ENCODE measurements at places on chromosomes 11 and 22.

GRCh38 chr11:105899772-105900171, 122.3 kb downstream of the MSANTD4 start:
- no peak for DNase-seq

DNA sequence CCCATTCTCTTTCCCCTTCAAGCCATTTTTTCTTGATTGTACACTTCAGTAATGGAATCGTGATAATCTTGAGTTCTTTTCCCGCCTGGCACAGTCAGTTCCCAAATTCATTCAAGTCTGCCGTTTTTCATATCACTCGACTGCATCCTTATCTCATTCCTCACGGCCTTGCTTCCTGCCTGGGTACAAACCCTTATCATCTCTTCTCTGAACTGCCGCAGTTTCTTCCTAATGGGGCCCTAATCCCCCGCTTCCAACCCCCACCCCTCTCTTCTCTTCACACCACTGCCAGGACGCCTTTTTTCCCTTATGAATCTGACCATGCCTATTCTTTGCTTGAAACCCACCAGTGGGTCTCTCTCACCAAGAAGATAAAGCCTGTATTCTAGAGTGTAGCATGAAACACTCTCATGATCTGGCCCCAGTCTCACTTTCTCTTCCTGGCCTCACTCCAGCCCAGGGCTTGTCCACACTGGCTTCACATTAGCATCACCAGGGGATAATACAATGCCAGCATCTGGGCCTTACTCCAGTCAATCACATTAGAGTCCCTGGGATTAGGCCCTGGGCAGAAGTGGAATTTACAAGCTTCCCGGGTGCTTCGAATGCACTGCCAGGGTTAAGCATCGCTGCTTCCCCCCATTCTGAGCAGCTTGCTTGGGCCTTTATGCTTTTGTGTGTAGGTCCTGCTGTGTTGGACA, 102.1 kb downstream of the FBXO7 start:
- DNase-seq, result no peak

GRCh38 chr11:94519478-94520084, 7.3 kb downstream of the C11orf97 start:
- DNase-seq, result no peak

GRCh38 chr22:49503321-49503720, 324.4 kb downstream of the BRD1 start:
- DNase-seq, result no peak

DNA sequence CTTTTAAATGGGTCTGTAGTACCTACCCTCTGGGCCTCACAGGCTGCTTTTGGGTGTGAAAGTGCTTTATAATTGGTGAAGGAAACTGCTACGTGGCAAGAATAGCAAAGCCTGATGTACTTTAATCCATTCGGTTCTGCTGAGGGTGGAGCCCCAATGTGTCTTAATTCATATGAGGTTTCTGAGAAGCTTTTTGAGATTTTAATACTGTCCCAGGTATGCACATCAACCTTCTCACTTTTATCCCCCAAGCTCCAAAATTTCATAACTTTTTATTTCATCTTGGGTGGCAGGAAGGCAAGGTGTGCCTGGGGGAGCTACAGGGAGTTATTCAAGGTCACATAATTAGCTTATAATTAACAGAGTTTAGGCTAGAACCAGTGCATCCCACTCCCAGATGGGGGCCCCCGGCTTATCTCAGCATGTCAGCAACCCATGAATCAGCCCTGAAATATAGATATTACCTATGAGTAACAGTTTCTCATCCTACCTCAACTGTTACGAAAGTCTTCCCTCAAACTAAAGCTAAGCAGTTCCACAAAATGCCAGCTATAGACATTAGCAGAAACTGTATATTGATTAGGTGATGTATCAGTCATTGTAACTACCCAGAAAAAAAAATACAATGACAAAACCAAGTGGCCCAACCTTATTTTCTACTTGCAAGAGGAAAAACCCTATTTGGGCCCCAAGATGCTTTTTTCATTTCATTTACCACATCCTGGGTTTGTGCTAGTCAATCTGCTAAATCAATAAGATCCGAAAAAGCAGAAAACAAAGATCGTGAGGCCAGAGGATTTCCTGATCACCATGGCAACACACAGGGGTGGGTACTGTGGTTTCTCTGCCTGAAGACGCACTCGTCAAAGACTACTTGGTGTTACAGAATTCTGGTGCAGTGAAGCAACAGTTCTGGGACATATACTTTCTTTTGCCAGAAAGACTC, 26.7 kb downstream of the CD44 start:
- no peak for DNase-seq

DNA sequence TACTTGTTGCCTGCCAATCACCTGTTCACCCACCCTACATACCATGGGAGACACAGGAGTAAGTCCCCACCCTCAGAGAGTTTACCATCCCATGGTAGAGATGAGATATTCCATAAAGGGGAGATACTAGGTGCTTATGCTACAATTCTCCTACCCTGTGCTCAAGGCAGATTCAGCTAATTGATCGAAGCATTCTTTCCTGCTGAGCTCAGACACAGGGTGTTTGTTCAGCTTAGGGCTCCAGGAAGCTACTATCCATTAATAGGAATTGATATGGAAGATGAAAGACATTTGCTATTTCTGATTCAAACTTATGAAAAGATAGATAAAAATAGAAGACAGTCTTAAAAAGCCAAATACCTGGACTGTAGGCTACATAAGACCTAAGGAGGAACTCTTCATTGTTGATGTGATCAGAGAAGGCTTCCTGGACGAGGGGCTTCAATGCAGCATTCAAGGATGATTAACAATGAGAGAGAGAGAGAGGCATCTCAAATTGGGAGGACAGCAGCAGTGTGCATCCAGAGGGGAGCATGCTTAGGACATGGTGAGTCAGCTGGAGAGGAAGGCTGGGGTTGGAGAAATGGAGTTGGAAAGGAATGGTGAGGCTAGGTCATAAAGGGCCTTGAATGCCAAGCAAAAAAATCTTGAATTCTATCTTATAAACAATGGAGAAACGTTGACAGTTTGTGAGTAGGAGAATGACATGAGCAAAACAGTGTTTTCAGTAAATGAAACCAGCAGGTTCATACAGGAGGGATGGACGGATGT, 15.0 kb downstream of the SYT13 start:
- DNase-seq, result no peak

DNA sequence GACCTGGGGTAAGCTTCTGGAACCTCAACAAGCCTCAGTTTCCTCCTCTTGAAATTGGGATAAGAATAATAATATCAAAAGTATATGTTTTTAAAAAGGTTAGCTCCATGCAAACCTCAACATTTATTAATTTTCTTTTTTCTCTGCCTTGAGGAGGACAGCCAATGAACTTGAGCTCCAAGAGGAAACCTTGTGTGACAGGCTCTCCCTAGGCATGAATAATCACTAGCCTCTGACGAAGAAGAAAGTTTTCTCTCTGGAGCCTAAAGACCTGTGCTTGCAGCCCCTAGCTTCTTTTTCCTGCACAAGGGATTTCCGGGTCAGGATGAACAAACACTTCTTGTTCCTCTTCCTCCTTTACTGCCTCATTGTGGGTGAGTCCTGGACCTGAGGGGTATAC, at the start of gene PATE3:
TSS of gene PATE3 (plus strand) at position 301 of the 400 bp plus-strand sequence. CDS start at position 326, 25 bp downstream.
- no peak for DNase-seq

GRCh38 chr11:115927823-115928329, 423.7 kb upstream of the CADM1 start:
- no peak for DNase-seq

DNA sequence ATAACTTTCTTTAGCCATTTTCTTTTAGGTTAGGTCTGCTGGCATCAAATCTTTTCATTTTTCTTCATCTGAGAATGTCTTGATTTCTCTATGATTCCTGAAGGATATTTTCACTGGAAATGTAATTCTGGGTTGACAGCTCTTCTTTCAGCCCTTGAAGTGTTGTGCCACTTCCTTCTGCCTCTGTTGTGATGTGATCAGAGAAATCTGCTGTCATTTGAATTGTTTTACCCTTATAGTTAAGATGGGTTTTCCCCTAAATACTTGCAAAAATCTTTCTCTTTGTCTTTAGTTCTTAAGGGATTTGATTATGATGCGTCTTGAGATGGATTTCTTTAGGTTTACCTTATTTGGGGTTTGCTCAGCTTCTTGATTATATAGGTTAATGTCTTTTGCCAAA, 23.0 kb downstream of the USP47 start:
- DNase-seq, result no peak

- DNase-seq, result no peak
These were observed 29.8 kb downstream of the MUC6 start for GRCh38 chr11:1006762-1007161.

GRCh38 chr22:31135706-31136105, 4.6 kb downstream of the PLA2G3 start:
- DNase-seq, result no peak

- no peak for DNase-seq
These were observed 226.7 kb upstream of the ARHGAP42 start for GRCh38 chr11:100460426-100460825.

DNA sequence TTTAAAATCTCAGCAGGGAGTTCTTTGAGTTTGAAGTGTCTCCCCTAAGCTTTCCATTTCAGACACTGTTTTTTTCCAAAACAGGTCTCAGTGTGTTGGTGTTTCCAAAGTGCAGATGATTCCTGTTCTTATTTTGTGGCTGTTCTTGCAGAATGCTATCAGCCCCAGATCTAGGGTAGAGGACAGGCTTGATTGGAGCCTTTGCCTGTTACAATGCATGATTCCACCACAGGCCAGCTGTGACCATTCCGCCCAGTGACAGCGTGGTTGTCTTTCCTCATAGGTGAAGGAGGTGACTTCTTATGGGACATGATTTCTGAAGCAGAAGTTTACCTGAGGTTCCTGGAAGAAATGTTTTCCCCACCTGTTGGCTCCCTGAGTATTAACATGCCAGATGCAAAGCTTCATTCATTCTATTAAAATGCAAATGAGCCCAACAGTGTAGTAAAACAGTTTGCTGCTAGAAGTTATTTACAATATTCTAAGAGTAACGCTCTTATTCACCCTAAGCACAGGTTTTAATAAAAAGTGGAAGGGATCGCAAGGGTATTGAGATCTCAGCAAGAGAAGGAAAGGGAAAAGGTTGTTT, 36.9 kb upstream of the BIRC3 start:
- no peak for DNase-seq

- no peak for DNase-seq
These were observed 188.2 kb downstream of the SHANK2 start for GRCh38 chr11:71064183-71064582.
